NCI-H524 (cell line): ENCODE measurements at places on chromosomes 1 and 21.

DNA sequence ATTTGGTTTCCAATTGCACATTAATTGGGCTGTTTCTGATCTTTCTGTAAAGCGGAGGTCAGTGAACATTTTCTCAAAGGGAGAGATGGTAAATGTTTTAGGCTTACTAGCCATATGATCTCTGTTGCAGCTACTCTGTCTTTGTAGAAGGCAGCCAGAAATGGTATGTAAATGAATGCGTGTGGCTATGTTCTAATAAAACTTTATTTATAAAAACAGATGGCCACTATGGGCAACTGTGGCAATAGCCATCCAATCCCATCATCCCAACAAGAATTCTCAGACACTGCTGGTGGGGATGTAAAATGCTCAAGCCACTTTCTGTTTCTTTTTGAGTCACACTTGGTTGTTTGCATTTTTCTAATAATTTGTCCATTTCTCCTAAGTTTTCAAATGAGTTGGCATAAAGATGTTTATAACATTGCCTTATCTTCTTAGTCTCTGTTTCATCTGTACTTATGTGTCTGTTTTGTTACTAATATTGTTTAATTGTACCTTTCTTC, 448.8 kb upstream of the VAMP3 start:
- DNase-seq: no peak

DNA sequence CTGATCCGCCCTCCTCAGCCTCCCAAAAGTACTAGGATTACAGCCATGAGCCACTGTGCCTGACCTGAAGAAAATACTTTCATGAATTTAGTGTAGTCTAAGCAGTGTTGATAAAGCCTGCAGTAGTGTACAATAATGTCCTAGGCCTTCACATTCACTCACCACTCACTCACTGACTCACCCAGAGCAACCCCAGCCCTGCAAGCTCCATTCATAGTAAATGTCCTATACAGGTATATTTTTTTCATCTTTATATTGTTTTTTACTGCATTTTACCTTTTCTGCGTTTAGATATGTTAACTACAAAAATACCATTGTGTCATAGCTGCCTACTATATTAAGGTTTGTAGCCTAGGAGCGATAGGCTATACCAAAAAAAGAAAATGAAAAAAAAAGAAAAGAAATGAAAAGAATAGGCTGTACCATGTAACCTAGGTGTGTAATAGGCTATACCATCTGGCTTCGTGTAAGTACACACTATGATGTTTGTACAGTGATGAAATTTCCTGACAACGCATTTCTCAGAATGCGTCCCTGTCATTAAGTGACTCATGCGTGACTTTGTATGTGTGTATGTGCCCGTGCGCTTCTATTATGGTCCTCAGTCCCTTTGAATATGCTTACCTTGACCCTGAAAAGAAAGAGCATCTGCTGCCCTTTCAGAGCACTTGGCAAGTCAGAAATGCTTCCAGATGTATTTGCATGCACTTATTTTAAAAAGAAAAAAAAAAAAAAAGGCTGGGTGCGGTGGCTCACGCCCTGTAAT, 9.2 kb upstream of the SLAMF8 start:
- DNase-seq: no peak

GRCh38 chr1:64962441-64962840, 3.9 kb downstream of the JAK1 start:
- no peak for DNase-seq

DNA sequence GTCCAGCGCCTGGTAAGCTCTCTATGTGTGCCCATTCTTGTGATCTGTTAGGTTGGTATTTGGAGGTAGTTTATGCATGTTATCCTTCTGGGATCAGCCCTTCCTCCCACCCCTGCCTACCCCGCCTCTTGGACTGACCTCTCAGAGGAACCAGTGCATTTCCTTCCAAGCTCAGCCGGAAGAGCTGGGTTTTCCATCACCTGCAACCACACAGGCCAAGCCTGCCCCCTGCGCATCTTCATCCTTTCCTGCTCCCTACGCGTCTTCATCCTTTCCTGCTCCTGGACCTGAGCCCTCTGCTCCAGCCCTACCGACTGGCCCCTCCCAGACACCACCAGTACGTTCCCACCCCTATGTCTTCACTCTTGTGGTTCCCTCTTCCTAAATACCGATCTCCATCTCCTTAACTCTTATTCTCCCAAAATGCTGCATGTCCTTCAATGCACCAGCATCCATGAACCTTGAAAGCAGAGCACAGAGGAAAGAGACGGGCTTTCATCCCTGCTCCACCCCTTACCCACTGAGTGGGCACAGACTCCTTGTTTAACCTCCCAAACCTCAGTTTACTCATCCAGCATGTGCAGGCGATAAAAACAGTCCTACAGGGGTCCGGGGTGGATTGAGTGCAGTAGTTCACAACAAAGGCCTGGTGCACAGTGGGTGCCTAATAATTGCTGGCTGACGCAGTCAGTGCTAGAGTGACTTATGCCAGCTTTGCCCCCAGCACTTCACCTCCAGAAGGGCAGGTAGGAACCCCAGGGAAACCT, 526.3 kb downstream of the MATN1 start:
- DNase-seq: no peak

DNA sequence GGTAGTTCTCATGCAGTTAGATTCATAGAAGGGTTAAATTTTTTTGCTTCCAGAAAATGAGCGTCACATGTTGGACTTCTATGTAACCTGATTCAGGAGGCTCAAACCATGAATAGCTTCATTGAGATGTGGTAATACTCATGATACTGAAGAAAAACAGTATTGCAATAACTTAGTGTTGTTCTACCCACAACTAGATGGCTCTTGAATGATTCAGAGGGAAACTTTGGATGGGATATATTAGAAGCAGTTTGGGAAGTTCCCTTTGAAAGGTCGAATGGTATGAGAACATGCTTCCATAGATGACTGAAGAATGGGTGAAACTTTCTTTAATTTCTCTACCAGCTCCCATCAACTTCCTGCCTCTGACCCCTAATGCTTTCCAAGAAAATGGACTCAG, 211.7 kb upstream of the PTGFR start:
- DNase-seq: no peak
